ENCODE measurements at places on chromosomes 11 and 22.

- DNase-seq: no peak
These were observed 529.6 kb downstream of the BRD1 start for GRCh38 chr22:49297871-49298721.

DNA sequence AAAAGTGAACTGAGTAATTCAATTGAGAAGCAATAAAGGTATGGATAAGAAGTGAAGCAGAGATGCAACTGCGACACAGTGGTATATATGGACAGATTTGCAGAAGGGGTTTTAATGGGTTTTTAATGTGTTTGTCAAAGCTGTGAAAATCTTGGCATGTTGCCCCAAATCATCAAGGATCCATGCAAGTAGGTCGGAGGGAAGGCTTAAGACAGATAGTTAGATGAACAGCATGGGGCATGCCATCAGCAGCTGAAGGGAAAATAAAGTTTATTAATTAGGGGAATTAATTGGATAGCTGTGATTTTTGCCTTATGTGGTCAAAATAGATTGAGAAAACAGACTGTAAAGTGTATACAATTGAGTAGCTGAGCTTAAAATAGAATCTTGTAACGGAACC, 840.1 kb downstream of the JRKL start:
- DNase-seq: no peak

GRCh38 chr11:43547430-43547831, 133.1 kb upstream of the HSD17B12 start:
- DNase-seq: no peak

GRCh38 chr11:5291207-5291838, 10.4 kb downstream of the OR51B4 start:
- no peak for DNase-seq

GRCh38 chr11:128928400-128928799, 14.3 kb downstream of the TP53AIP1 start:
- peak; percentile 19 for DNase-seq

GRCh38 chr22:36584666-36585065, 55.7 kb upstream of the EIF3D start:
- DNase-seq: no peak

DNA sequence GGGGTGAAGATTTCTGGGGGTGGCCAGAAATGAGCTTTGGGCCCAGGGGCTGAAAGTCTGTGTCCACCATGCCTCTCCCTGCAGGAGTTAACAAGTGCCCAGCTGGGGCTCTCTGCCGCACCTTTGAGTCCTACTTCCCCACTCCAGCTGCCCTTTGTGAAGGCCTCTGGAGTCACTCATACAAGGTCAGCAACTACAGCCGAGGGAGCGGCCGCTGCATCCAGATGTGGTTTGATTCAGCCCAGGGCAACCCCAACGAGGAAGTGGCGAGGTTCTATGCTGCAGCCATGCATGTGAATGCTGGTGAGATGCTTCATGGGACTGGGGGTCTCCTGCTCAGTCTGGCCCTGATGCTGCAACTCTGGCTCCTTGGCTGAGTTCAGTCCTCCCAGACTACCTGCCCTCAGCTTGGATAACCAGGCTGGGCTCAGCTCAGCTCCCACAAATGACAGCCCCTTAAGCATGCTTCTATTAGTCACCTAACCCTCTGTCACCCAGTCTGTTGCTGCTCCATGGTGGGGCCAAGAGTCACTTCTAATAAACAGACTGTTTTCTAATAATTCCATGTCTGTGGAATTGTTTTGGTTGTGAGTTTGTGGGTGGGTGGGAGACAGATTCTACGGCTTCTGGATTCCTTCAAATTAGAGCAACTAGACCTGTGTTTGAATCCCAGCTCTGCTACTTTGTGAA, 3.0 kb upstream of the INPPL1 start:
- DNase-seq: no peak

GRCh38 chr11:34654483-34655334, 33.8 kb downstream of the EHF start:
- no peak for DNase-seq

DNA sequence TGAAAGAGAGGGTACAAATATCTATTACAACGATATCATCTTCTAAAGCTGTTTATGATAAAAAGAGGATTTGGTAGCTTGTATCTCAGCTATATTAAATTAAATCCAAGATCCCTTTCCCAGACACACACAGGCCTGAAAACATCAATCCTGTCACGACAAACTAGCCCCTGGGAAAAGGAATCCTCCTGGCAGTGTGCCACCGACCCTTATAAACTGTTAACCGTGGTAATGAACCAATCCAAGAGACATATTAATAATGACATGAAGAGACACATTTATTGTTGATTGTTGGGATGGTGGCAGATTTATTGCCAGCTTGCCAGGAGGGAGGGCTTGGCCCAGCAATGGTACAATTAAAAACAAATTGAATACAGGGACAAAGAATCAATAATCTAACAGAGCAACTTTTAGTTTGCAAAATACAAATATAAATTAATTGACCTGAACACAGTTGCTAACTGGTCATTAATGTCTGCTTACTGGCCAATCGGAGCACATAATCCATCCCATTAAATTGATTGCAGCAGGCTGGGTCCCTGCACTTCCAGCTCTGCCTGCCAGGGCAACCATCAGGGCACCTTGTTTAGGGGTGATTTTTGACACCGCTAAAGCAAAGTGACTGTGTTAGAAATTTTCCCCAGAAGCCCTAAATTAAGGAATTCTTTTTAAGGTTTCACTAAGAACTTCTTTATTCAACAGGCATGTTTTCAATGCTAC, 887.6 kb downstream of the OPCML start:
- DNase-seq: no peak
